Stimulated activated CD4-positive, alpha-beta T cell treated with anti-CD3 and anti-CD28 coated beads, Interleukin-2, amount 100 ng/mL, for 48 hours (primary cell): ENCODE measurements at places on chromosomes 7 and 10.

- DNase-seq = no peak
These were observed 1.2 kb upstream of the TMEM273 start for GRCh38 chr10:49189422-49189821.

GRCh38 chr7:104956753-104957450 lies 57.1 kb upstream of the KMT2E start:
- DNase-seq = no peak

GRCh38 chr10:71714592-71714991 lies 5.0 kb downstream of the C10orf105 start:
- no peak for DNase-seq

DNA sequence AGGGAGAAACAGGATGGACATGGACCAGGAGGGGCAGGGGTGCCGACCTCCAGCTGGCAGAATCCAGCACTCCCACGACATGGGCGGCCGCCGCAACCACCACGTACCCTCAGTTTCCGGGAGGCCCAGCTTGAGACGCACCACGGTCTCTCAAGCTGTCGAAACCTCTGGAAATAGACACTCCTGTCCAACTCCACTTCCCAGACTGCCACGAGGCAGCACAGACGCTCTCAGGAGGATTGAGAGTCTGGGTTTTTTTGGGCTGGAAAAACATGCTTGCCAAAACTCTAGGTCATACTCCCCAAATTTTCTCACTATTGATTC lies 37.9 kb upstream of the PDGFA start:
- DNase-seq = no peak

DNA sequence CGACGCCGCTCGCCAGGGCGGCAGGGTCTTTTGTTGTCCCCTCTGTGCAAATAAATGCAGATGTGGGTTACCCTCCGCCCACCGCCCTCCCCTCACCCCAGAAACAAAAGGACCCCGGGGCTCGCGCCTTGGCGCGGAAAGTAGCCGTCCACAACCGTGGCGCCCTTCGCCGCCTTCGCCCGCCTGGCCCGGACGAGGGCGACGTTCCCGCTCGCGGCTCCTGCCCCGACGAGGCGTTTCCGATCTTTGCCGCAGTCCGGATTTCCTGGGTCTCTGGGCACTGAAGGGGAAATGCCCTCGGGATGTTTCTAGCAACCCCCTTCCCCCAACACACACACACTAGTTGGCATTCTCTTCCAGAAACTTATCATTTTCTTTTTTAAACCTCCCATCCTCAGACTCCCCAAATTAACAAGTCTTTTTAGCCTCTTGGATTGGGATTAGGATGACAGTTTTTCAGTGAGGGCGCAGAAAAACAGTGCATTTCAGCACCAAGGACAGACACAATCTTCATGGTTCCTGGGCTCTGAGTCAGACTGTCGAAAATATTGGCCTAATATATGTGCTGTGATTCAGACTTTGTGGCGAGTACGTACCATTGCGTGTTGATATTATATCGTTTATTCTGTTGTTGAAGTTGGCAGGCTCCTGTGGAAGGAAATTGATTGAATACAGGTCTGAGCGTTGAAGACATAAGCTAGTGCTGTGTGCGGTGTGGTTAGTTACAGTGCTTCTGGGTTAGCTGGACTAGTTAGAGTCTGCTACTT lies 771 bp downstream of the PHYHIPL start:
- no peak for DNase-seq

DNA sequence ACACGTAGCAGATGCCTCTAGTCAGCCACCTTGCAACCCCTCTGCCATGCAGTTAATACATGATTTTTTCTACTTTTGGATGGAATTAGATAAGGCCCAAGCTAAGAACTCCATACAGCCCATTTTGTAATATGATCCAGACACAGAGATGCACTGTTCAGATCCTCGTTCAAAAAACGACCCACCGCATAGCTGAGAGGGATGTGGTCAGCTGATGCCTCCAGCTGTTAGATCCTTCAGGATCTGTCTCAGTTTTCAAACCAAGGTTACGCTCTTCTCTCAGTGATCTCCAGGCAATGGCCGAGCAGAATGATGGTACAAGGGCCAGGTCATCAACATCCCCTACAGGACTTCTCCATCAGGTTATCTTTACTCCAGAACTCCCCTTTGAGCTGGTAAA lies 881.7 kb upstream of the C7orf33 start:
- no peak for DNase-seq

GRCh38 chr7:70582927-70583895 lies 548.7 kb upstream of the GALNT17 start:
- no peak for DNase-seq

DNA sequence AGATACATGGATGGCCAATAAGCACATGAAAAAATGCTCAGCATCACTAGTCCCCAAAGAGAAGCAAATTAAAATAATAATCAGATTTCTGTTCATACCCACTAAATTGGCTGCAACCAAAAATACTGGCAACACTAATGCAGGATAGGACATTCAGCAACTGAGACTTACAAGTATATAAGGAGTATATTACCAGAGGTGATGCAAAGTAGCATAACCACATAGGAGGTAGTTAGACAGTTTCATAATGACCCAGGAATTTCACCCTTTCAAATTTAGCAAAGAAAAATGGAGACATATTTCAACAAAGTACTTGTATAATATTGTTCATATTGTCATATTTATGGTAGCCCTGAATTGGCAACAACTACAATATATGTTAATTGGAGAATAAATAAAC lies 727.8 kb downstream of the GRID1 start:
- no peak for DNase-seq

- no peak for DNase-seq
These were observed 179.9 kb downstream of the SEMA3E start for GRCh38 chr7:83469076-83469475.

GRCh38 chr7:15764851-15765382 lies 78.4 kb upstream of the MEOX2 start:
- no peak for DNase-seq

DNA sequence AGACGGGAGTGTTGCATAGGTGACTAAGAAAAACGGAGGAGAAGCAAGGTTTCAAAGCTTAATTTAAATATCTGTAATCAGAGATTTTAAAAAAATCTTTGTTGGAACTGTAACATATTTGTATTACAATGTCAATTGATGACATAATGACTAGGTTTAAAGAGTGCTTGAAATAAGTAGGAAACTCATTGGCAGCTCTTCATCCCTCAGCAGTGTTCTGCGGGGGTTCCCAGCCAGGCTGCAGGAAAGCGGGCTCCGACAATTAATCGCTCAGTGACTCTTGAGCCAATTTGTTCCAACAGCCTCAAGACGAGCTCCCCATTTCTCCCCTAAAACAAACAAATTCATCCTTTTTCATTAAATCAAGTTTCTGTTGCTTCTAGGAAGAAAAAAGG lies 22.6 kb downstream of the CPXM2 start:
- DNase-seq = no peak

DNA sequence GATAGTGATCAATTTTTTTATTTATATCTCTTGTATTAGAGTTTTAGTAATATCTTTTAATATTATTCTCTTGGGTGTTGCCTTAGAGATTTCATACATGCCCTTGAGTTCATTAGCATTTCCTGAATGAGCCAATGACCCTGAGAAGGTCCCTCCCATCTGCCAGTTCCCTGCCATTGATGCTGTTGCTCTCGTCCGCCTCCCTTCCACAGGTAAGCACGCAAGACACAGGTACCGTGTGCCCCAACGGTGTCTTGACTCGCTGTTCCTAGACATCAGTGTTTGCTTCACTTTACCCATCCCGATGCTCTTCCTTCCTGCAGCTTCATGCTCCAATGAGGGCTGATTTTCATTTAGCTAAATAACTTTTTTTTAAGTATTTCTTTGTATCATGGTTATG lies 19.7 kb upstream of the PWWP2B start:
- no peak for DNase-seq

GRCh38 chr7:110386913-110387312 lies 704.0 kb upstream of the LRRN3 start:
- DNase-seq = no peak

GRCh38 chr7:94350734-94351133 lies 44.0 kb upstream of the COL1A2 start:
- DNase-seq = no peak

DNA sequence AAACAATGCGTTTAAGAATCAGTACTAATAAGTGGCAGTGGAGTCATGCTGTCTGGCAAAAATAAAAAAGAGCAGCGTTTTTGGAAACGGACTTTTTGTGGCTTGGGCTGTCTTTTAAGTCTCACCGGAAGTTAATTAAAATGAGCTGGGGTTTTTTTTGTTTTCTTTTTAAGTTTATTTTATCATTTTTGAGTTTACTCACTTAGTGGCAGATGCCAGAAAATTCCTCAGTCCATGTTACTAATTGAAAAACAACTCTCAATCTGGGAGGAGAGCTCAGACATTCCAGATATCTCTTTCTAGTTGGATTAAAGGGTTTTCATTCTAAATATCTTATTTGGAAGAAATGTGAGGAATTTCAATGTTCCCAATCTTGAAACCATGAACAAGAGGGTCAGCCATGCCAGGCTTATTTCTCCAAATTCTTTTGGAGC lies 133.8 kb upstream of the AGR3 start:
- no peak for DNase-seq

- no peak for DNase-seq
These were observed 230.7 kb downstream of the VTI1A start for GRCh38 chr10:112677689-112678088.

- DNase-seq = no peak
These were observed 249.1 kb upstream of the LYZL1 start for GRCh38 chr10:29039677-29040189.

DNA sequence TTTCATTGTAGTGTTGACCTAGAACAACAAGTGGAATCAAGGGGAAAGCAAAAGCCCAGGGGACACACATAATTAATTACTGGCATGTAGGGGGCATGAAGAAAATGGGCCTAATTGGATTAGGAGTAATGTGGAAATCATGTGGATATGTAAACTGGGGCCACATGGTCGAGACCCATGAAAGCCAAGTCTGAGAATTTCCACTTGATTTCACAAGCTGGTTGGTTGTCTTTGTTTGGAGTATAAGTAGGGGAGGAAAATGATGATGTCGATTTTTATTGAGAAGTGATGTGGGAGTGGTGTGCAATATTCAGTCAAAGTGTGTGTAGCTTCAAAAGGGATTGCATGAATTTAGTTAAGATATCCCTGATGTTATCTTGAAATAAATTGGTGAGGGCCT lies 131.8 kb downstream of the LRRC4 start:
- no peak for DNase-seq

- no peak for DNase-seq
These were observed 16.4 kb downstream of the IRF5 start for GRCh38 chr7:128954150-128954549.

- DNase-seq = peak; percentile 81
These were observed at the start of gene ZEB1 for GRCh38 chr10:31318854-31319601. TSS of gene ZEB1 (plus strand) at chr10:31319216. CDS start at chr10:31319235, 19 bp downstream.

DNA sequence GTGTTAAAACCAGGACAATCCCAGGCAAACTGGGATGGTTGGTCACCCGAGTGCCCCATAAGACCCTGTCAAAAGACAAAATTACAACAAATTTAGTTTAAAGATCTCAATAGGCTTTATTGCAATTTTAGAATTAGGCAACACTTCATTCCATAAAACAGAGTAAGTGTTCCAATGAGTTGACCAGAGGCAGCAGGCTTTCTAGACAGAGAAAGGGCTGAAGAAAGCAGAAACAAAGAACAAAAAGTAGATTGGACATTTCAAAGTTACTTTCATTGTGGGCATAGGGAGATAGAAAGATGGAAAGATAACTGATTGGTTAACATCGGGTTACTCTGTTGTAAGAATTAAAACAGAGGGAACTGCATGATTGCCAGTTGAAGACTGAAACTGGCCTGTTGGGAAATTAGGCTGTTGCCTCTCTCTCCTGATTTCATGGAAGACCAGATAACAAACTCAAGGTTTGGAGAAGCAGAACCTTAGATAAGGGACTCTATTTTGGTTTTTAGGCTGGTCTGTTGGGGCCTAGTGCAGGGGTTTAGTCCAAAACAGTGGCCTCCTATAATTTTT lies 36.3 kb downstream of the ENTPD1 start:
- DNase-seq = no peak

DNA sequence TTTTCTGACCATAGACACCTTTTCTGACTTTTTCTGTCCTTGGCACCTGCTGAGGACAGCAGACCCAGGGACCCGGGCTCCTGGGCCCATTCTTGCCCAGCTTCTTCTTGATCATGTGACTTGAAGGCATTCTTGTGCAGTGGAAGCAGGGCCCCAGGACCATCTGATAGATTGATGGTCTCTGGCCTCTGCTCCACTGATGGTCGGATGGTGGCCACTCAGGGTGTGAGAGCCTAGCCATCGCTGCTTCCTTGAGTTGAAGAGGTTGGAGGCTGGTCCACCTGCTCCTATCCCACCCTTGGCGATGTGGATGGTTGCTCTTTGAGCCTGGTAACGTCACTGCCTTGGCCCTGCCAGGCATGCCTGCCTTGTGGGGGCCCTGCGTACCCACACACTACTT lies 37.8 kb upstream of the ZNF716 start:
- no peak for DNase-seq

DNA sequence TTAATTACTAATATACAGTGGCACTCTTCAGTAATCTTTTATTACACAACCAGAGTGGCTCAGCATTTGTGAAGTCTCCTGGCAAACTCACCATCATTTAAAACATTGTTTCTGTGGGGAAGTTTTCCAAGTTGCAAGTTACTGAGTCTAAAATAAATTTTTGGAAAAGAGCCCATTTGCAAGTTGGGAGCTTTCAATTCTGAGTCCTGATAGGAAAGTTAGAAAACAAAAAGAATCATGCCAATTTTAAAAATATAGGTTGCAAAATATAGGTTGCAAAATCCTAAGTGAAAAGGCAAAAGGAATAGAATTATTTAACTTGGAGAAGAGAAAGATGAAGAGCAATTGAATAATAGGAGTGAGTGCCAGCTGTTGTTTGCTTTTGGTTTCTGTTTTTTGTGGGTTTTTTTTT lies 378.8 kb upstream of the C7orf33 start:
- DNase-seq = no peak

- no peak for DNase-seq
These were observed 116.6 kb upstream of the CDK1 start for GRCh38 chr10:60661637-60662036.

- DNase-seq = no peak
These were observed 2.6 kb downstream of the NPTX2 start for GRCh38 chr7:98619450-98620321.

DNA sequence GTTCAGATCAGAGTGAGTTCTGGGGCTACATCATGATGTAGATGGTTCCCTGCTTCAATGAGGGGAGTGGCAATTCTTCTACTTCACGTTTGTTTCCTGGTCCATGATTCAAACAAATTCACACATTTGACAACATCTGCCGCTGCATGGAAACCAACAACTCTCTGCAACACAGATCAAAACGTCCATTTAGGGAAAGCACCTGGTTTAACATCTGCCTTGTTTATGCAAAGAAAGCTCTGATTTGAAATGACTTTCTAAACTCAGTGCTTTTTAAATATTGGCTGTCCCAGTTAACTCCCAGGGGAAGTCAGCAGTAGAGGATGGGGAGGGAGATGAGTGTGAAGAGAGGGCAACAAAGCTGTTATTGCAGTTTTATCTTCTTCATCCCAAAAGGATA lies 93.8 kb downstream of the GAD2 start:
- no peak for DNase-seq

- no peak for DNase-seq
These were observed 127.3 kb upstream of the PCBD1 start for GRCh38 chr10:71015674-71016073.

- DNase-seq = no peak
These were observed 146.0 kb downstream of the SND1 start for GRCh38 chr7:127798023-127798422.

- DNase-seq = no peak
These were observed 242.8 kb downstream of the ELFN1 start for GRCh38 chr7:1912593-1913465.
